ENCODE measurements at places on chromosomes 3 and 15. TPM values are rescaled to one million over a fixed set of nuclear protein-coding genes. Genes with fewer than 3 reads are reported as not detected.
A peak's percentile ranks its signal among the peaks of the same experiment; 100 is the strongest.

DNA sequence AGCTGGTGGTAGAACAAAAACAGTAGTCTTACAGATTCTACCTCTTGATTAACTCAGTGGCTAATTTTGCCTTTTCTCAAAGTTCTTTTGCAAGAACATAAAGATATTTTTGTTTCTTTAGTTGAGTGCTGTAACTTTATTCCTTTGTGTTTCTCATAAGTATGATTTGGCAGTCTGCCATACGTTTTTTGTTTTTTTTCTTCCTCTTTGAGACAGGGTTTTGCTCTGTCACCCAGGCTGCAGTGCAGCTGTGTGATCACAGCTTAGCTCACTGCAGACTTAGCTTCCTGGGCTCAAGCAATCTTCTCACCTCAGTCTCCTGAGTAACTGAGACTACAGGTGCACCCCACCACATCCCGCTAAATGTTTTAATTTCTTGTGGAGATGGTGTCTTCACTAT, 22.4 kb downstream of the B3GNT5 start:
- DNase-seq = no peak

DNA sequence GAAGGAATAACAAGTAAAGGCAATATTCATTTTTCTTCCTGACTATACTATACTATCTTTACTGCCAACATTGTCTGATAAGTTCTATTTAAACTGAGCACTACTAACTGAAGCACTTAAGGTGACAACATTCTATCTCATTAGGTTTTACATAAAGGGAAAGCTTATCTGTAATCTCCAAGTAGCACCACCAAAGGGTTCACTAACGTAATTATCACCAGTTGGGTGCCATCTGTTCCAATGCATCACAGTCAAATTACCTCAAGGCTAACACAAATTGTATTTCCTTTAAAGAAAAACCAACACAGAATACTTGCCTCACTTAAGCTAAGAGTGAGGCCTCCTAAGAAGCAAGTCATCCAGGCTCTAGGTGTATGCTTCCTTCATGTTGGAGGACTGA, 453.8 kb downstream of the RAP2B start:
- no peak for DNase-seq

Gene TM4SF1
- total RNA-seq = 213 TPM

Gene CSPG5
- 7.0 TPM for total RNA-seq

Gene GOLGA8G
- total RNA-seq = not detected

DNA sequence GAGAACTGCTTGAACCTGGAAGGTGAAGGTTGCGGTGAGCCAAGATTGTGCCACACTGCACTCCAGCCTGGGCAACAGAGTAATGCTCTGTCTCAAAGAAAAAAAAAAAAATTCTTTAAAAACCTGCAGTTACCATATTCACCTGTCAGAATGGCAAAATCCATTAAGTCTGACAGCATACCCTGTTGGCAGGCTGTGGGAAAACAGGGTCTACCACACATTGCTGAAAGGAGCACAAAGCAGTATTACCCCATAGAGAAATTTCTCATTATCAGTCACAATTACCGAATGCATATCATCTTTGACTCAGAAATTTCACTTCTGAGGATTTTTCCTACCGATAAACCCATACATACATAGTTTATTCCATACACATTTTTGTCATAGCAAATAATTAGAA, 264.1 kb upstream of the SLCO3A1 start:
- DNase-seq = no peak

Gene CYP8B1
- not detected for total RNA-seq

DNA sequence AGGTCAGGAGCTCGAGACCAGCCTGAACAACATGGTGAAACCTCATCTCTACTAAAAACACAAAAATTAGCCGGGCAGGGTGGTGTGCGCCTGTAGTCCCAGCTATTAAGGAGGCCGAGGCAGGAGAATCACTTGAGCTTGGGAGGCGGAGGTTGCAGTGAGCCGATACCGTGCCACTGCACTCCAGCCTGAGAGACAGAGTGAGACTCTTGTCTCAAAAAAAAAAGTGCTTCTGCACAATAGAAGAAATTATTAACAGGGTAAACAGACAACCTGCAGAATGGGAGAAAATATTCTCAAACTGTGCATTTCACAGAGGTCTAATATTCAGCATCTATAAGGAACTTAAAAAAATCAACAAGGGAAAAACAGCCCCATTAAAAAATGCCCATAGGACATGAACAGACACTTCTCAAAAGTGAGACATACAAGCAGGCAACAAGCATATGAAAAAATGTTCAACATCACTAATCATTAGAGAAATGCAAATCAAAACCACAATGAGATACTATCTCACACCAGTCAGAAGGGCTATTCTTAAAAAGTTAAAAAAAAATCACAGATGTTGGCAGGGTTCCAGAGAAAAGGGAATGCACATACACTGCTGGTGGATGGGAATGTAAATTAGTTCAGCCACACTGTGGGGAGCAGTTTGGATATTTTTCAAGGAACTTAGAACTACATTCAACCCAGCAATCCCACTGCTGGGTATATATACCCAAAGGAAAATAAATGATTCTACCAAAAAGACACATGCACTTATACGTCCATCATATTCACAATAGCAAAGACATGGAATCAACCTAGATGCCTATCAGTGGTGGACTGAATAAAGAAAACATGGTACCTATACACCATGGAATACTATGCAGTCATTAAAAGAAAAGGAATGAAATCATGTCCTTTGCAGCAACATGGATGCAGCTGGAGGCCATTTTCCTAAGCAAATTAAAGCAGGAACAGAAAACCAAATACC, 75.5 kb downstream of the MSL2 start:
- no peak for DNase-seq

DNA sequence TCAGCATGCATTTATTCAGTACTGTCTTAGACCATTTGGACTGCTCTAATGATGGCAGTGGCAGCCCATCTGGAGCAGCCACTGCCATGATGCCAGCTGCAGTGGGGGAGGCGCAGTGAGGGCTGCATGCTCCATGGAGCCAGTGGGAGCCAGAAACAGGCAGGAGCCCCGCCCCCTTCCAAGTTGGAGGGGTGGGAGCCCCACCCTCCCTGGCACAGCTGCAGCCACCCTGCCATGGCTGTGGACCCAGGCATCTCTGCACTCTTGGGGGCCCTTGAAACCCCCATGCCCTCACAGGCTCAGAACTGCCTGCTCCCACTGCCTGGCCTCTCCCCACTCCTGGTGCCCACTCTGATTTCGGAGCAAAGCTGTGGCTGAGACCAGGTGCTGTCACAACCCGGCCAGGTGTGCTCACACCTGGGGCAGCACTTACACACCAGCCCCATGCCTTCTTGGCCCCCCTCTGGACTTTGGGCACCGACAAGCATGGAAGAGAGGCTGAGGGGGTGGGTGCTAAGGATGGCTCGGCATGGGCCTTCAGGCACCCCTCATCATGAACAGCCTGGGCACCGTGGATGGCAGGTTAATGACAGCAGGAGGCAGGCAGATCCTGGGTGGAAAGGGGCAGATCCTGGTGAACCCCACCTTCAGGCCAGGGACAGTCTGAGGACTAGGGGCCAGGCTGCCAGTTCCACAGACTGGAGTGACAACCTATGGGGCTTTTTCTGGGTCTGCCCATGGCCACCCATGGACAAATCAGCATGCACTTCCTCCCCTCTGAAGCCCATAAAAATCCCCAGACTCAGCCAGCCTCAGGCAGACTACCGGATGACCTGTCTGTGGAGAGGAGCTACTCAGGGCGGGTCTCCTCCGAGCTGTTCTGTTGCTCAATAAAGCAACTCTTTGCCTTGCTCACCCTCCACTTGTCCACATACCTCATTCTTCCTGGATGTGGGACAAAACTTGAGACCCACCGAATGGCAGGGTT, 18.3 kb downstream of the TBC1D21 start:
- no peak for DNase-seq

Gene SETD5
- total RNA-seq = 148 TPM

GRCh38 chr15:58224068-58224467, 85.9 kb downstream of the AQP9 start:
- no peak for DNase-seq

- no peak for DNase-seq
Measured at GRCh38 chr3:40099871-40100270, 209.6 kb upstream of the EIF1B start.

Gene GP9
- not detected for total RNA-seq

DNA sequence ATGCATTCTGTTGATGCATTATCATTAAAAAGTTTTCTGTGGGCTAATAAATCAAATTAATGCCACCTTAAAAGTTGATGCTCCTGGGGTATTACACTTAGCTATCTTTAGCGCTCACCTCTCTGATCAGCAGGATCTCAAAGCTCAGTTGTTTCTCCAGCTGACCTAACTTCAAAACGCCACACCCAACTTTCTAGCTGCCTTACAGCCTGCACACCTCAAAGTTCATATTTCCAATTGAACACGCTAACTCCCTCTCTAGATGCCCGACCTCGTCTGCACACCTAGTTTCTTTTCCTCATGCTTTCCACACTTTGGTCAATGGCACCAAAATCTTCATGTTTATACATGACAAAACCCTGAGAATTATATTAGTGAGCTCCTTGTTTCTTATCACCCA, 98.2 kb upstream of the AGTR1 start:
- DNase-seq = no peak

DNA sequence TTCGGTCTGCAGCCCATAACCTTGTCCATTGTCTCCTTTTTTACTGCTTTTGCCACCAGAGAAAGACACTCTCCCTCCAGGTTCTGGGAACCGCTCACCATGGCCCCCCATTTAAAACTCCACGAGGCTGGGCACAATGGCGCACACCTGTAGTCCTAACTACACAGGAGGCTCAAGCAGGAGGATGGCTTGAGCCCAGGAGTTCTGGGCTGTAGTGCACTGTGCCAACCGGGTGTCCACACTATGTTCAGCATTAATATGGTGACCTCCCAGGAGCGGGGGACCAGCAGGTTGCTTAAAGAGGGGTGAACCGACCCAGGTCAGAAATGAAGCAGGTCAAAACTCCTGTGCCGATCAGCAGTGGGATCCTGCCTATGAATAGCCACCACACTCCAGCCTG, 28.0 kb upstream of the IDH2 start:
- DNase-seq = peak; percentile 62
